ENCODE measurements at places on chromosomes 7 and 10. TPM values are rescaled to one million over a fixed set of nuclear protein-coding genes. Genes with fewer than 3 reads are reported as not detected.

The LIPM gene
- under 0.01 TPM for total RNA-seq

The ST8SIA6 gene
- total RNA-seq = 0.52 TPM

The CNNM1 gene
- total RNA-seq = not detected

The PRF1 gene
- total RNA-seq = 2.1 TPM

The PVRIG gene
- total RNA-seq = not detected

The GPR141 gene
- total RNA-seq = 1.0 TPM

The COMTD1 gene
- 4.2 TPM for total RNA-seq

The GPR15LG gene
- total RNA-seq = not detected

The ARHGAP22 gene
- total RNA-seq = 1.0 TPM

All from skeletal muscle tissue (tissue), 5 donors.